Activated naive CD4-positive, alpha-beta T cell (primary cell): ENCODE measurements at places on chromosomes 1 and 21.

DNA sequence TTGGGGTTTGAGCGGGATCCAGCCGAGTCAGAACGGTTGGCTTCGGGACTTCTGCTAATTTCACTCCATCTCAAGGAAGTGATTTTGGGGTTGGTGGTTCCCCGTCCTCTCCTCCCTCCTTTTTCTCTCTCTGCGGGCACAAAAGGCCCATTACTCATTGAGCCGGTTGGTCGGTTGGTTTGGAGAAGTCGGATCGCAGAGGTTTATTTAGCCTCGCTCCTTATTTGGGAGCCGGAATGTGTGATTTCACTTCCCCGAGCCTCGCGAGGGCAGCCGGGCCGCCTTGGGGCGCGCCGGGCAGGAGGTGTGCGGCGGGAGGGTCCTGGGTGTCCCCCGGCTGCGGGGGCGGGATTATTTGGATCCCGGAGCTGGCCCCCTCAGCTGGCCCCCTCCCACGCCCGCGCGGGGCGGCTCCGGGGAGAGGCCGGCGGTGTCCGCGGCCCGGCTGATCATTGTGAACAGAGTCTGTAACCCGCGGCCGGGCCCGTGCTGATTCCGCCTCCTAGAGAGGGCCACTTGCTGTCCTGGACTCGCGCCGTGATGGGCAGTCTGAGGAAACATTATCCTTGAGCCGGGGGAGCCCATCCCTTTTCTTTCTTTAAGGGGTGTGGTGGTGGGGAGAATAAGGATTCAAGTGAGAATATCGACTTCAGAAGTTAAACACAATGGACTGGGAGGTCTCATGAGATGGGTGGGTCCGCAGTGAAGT lies 1.2 kb downstream of the MAPKAPK2 start:
- DNase-seq: no peak

DNA sequence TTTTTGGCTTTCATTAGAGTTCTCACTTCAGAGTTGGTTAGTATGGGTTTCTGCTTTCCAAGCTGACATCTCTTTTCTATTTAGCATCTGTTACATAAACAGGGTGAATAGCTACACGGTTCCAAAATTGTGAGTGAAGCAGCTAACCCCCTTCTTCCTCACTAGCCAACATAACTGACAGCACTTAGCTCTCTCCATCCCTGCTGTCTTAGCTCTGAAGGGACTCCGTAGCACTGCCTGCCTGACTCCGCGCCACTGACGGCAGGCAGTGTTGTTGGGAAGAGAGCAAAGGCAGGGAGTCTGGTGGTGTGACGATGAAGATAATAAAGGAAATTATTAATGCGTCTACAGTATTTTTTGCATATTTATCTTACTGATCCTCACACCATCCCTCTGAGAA lies 247.0 kb downstream of the PTBP2 start:
- no peak for DNase-seq

DNA sequence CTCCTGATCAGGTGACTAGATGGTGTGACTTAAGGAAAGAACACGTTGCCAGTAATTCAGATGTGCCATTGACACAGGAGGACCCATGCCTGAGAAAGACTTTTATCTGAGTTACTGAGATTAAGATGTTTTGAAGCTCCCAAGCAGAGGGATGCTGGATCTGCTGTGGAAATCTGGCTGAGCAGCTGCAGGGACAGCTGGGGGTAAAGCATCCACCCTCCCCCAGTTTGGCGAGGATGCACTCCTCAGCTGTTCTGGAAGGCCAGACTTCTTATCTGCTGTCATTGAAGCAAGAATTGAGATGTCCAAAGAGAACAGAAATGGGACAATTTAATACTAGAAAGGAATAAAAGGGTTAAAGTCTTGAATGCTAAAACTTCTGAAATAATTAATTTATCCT lies 25.7 kb downstream of the TTC3 start:
- DNase-seq: no peak

DNA sequence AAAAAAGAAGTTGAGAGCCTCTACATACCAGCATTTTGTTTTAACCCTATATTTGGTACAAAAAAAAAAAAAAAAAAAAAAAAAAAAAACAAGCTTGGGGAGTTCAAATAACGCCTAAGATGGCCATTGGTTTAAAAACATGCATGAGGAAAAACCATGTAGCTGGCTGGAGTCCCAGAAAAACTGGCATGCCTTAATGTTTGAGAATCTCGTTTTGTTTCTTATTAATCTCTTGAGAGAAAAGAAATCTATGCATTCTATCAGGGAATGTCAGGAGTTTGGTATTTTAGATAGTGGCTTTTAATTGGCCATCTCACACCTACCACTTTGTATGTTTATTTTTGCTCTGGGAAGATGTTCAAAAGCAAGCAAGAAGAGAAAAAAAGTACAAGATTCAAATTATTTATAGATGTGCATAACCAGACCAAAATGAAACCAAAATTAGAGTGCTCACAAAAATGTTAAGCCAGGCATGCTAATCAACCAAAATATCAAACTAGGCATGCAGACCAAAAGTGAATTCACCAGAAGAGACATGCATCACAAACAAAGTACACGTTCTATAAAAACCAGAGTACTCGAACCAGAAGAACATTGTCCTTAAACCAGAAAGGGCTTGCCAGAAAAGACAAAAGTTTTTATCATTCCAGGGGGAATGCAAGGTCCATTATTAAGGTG lies 156.6 kb downstream of the AK5 start:
- no peak for DNase-seq

GRCh38 chr1:244197851-244198375 lies 146.8 kb downstream of the ZBTB18 start:
- no peak for DNase-seq

- no peak for DNase-seq
Measured at GRCh38 chr1:24082372-24082771, 29.6 kb downstream of the MYOM3 start.
